ENCODE measurements at places on chromosomes 11 and 22.

- DNase-seq, result no peak
These were observed 21.8 kb upstream of the ABCC8 start for GRCh38 chr11:17498475-17498874.

GRCh38 chr11:72451831-72452376 lies 17.6 kb upstream of the CLPB start:
- DNase-seq, result no peak

GRCh38 chr11:113119074-113119473 lies 157.9 kb downstream of the NCAM1 start:
- DNase-seq, result no peak

- DNase-seq, result peak; percentile 61
These were observed 385.6 kb downstream of the ETS1 start for GRCh38 chr11:128201801-128202200.

DNA sequence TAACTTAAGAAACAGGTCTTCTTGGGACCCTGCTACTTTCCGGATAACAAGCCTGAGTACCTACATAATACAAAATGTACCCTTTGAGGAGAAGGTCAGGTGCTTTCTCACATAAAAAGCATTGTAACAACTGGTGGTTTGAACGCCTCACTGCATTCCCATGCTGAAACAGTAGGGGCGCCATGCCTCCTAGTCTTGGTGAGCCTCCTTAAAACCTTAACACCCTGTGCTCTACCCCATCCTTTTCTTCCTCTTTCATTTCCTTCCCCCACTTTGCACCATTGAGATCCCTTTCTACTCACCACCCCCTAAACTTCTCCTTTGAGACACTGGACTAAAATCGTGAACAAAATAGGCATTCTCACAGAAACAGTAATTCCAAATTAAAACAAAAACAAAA lies 729.3 kb downstream of the NTM start:
- no peak for DNase-seq

- DNase-seq, result no peak
These were observed 347.2 kb downstream of the TTC28 start for GRCh38 chr22:28332410-28332809.

DNA sequence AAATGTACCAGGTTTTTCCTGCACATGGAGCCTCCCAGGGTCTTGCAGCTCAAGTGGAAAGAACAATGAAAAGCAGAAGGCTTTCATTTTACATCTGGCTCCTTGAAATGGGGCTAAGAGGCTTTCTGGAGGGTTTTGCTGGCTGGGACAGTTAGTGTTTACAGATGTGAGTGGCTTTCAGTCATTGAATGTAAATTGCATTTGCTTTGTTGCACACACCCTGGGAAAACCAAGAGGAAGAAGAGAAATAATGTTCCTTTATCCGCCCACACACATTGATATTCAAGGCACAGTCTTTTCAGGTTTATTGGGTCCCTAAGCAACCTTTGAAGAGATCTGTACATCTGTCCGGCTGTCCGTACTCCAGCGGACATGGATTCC lies 144.5 kb downstream of the SPON1 start:
- no peak for DNase-seq

DNA sequence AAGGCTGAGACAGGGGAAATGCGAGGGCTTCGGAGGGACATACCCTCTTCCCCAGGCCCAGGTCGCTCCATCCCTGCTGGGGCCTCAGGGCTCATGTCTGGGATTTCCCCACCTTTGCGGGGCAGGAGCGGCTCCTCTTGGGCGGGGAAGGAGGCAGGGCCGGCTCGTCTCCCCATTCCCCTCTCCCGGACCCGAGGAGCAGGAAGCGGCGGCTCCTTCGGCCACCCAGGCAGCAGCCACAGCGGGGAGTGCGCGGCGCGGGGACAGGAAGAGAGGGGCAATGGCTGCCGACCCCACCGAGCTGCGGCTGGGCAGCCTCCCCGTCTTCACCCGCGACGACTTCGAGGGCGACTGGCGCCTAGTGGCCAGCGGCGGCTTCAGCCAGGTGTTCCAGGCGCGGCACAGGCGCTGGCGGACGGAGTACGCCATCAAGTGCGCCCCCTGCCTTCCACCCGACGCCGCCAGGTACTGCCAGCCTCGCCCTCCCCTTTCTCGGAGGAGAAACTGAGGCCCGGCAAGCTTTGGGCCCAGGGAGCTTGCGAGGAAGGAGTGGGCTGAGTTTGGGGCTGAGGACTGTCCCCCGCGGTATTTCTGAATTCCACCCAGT lies at the start of gene ANKK1:
TSS of gene ANKK1 (plus strand) at position 175 of the 607 bp plus-strand sequence. CDS start at position 281, 106 bp downstream.
- DNase-seq, result no peak

DNA sequence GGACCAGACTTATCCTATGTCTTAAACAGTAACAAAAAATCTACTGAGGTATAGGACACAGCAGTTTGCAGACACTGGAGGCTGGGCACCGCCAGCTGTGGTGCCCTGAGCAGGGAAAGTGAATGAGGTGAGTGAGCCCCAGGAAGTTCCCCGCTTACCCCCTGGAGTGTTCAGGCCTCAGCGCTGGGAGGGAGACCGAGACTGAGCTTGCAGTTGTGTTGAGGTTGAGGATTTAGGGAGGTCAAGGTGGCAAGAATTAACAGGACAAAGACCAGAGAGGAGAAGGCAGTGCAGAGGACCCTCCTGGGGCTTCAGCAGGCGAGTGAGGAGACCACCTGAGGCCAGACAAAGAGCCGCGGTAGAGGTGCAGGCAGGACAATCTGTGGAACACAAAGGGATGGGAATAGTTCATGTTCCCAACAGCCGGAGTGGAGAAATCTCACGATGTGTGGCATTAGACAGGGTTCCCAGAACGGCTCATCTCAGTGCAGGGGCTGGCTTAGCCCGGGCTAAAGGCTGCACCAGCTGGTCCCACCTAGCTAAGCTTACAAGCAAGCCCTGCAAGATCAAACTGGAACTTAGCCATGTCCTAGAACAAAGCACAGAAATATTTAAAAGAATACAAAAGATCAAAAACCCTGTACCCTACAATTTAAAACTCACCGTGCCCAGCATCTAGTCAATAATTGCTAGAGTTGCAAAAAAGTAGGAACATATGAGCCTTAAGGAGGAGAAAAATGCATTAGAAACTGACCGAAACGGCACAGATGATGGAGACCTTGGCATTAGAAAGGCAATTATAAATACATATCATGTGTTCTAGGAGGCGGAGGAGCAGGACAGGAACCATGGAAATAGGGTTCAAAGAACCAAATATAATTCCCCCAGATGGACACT lies 47.4 kb upstream of the PITPNB start:
- no peak for DNase-seq

DNA sequence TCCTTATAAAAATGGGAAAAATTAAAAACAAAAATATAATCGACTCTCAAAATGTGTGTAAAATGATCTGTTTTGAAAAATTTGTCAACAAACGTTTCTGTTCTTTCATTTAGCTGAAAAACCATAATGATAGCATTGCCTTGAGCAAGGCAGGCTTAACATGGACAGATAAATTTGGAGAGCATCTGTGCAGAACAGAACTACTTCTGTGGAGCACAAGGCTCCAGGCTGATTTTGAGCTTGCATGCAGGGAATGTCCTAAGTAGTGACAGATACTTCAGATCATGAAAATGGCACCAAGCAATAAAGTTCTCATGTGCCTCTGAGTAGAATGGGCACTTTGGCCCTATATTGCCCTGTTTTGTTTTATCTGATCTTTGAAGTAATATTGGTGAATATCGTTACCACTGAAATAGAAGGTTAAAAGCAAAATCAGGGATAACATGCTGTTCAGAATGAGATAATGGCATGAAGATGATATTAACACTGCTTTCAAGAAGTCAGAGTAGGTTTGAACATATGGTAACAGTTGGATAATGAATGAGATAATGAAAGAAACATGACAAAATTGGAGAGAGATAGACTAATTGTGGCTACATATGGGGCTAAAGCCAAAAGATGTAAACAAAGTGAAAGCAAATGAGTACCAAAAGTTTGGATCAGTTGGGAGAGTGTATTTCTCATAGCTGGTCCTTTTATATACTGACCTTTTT lies 730.5 kb upstream of the CCDC179 start:
- DNase-seq, result no peak

DNA sequence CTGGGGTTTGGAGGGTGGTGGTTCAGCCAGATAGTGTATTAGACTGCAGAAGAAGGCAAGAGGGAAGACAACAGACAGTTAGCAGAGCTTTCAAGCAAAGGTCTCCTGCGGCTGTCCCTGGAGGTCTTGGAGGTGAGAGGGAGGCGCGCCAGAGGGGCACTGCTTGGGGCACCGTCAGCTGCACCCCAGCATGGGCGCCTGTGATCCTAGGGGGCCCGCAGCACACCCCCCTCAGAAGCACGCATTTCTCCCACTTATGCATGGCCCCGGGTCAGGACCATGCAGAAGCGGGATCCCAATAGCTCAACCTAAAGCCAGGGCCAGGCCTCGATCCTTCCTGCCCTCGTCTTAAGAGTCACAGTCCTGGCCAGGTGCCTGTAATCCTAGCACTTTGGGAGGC lies 26.5 kb downstream of the FGF4 start:
- DNase-seq, result no peak

DNA sequence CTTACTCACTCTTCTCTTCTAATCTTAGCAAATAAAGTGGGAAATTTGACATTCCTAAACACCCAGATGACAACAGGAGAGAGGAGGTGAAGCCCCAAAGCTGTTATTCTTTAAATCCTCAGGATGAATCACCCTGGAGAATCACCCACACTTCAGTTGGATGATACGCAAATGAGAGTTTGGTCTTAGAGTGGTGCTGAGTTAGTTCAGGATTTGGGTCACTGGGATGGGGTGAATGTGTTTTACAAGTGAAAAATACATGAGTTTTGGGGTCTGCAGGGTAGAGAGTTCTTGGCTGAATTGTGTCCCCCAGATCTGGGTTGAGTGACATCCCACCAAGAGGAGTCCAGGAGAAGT lies 117.2 kb downstream of the GGTLC2 start:
- DNase-seq, result no peak

DNA sequence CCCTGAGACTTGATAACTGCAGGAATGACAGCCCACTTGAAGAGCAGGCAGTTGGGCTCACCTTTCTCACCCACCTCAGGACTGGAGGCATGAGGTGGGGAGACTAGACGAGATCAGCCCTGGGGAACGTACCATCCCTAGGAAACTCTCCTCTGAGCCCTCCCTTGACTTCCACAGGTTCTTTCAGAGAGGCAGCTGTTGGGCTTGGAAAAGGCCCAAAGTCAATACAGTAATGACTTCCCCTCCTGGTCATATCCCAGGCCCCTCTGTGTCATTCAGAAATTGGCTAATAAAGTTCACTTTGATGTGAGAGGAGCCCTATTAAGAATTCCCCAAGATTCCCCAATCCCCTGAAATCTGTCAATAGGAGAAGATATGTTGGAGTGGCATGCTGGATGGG lies 5.8 kb upstream of the NECTIN1 start:
- DNase-seq, result no peak

DNA sequence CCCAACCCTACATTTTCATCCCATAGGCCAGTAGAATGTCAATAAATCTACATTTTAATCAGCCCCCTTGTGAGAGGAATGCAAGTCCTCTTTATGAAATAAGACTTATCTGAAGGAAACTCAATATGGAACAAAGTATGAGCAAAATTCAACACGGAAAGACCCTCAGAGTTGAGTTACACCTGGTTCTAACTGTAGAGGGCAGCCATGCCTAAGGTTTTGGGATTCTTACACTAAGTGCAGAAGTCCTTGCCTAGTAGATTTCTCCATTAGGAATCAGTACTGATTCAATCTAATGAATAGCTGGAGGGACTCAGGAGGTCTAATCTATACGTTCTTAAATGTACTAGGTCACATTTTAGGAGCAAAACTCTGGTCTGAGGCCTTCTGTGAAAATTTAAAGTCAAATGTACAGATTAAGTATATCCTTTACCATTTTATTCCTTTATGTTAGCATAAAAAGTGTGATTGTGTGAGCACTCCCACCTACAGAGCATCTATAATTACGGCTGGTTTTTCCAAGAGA lies 904.5 kb downstream of the DLG2 start:
- DNase-seq, result no peak

- DNase-seq, result no peak
These were observed 1334.6 kb downstream of the TBC1D22A start for GRCh38 chr22:48096851-48097665.

- DNase-seq, result no peak
These were observed 53.0 kb upstream of the LMO2 start for GRCh38 chr11:33944693-33945424.

DNA sequence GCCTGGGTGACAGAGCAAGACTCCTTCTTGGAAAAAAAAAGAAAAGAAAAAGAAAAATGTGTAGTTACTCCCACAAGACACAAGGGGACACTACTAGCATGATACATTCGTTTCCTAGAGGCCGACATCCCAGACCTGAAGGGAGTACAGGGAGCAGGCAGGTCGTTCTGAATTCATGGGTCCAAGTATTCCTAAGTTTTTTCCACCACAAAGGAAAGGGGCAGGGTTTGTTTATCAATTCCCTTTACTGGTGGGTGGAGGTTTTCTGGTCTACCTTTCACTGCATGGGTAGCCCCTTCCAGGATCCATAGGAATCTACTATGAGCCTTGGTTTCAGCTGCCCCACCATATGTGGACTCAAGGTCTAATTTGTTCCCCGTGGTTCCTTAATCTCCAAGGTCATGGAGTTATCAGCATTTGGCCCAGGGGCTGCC lies 11.8 kb downstream of the TIGD3 start:
- DNase-seq, result peak; percentile 64

- DNase-seq, result no peak
These were observed 311.6 kb downstream of the AASDHPPT start for GRCh38 chr11:106389101-106389500.

DNA sequence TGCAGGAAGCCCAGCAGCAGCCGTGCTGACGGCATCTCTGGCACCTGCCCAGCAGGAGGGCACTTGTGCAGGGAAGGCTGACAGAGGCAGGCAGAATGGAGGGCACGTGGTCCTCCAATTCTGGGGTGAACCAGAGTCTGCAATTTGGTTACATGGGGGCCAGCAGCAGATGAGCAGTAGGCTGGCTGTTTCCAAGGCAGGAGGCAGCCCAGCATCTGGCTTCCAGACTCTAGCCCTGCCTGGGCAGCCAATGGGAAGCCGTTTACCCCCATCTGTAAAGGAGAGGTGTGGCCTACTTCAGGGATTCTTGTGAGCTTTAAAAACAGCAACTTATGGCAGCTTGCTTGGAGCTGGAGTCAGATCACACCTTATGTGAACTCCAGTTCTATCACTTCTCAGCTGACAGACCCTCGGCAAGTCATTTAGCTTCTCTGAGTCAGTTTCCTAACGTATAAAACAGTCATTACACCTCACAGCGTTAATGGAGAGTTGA lies 27.9 kb upstream of the RASL10A start:
- DNase-seq, result no peak

- no peak for DNase-seq
These were observed 231.9 kb upstream of the ISX start for GRCh38 chr22:34834059-34834458.

DNA sequence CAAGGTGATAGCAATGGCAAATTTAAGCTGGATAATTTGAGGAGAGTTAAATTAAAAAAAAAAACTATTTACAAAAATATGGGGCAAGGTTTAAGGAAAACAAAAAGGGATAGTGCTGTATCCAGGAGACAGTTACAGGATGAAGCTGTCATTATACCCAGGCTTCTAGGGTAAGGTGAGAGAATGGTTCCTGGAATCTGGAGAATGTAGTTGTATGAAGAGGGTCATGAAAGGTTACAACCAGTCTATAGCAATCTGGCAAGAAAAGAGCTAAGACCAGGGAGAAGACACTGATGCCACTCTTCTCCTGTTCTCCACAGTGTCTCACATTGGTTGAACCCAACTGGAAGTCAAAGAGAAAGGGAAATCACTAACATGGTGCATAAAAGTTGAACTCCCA lies 144.9 kb downstream of the SOX6 start:
- DNase-seq, result no peak

GRCh38 chr22:37162221-37163095 lies 12.7 kb upstream of the IL2RB start:
- DNase-seq, result no peak

All from NCI-H1048 (cell line).